Urinary bladder (tissue), 4 donors: ENCODE measurements at places on chromosomes 2 and 18.

GRCh38 chr2:237604960-237605359 lies 14.4 kb upstream of the RAB17 start:
- DNase-seq: no peak

DNA sequence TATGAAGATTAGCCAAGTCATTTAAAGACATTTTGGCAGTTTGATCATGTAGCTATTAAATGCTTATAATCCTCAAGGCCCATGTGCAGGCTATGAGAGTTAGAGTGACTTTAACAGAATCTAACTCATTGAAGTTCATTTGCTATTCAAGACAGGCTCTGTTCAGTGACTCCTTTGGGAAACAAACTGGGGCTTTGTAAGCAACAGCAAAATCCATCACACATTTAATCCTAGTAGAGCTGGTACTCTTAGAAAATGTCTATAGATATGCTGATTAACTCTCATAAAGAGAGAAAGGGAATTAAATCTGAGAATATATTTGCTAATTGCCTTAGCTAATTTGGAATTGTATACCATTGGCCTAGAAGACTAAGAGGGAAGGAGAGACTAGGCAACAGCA lies 182.8 kb upstream of the SESTD1 start:
- DNase-seq: no peak

DNA sequence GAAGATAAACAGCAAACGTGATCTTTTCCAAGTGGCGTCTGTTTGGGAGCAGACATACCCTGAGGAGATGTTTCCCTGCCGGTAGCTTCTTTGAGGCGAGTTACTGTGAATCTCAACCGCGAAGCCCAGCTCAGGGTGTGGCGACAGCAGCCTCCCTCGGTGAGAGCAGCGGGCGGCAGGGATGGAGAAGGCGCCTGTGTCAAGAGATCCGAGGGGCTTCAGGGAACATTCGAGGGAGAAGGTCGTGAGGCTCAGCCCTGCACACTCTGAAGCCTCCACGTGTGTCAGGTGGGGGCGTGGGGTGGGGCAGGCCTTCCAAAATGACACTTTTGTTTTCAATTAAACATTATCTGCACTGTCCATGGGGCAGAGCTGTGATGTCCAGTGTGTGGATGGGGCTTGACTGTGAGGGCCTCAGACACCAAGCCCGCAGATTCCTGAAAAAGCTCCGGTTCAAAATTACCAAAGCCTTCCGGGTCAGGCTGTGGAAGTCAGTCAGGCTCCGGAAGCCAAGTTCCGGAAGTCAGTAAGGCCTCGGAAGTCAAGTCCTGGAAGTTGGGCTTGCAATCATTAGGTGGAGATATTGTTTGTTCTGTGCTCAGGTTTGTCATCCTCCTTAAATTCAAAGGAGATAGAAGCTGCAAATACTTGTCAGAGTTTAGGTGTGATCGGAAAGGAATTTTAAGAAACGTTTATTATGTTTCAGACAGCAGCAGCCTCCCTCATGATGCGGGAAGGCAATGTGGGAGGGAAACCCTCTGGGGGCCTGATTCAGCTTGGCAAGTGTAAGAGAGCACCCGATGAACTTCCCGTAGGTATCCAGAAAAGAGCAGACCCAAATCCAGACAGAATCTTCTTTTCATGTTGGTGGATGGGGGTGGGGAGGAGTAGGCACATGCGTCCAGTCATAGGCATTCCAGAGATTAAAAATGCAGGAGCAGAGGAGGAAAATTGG lies 20.7 kb downstream of the SMIM21 start:
- no peak for DNase-seq

- DNase-seq: no peak
Measured at GRCh38 chr2:239819974-239820555, 205.1 kb downstream of the NDUFA10 start.

GRCh38 chr2:55703350-55703749 lies 9.7 kb upstream of the PNPT1 start:
- no peak for DNase-seq

DNA sequence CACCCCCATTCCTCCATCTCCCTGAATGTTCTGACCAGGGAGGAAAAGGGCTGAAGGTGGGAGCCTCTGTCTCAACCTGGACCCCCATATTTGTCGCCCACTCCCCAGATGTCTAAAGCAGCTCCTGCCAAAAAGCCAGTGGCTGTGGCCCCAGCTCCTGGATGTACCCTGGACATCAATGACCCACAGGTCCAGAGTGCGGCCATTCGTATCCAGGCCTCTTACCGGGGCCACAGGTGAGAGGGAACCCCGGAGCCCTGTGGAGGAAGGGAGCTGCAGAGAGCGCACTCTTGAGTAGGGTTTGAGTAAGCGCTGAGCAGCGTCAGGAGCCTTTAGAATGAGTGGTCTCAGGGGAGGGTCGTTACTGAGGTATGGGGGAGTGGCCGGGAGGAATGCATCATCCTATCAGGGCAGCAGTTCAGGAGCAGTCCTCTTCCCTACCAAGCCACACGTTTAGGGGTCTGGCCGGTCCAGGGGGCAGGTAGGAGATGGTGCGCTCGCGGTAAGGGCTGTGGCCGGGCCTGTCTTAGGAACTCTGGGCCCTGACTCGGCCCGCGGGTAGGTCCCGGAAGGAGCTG lies 2.4 kb upstream of the GMPPA start:
- DNase-seq: no peak
